Activated CD4-positive, alpha-beta T cell treated with anti-CD3 and anti-CD28 coated beads for 24 hours (primary cell): ENCODE measurements at places on chromosomes 1 and 21.
A peak's percentile ranks its signal among the peaks of the same experiment; 100 is the strongest.

- no peak for DNase-seq
Observed at GRCh38 chr21:42496839-42497202, 797 bp upstream of the RSPH1 start.

DNA sequence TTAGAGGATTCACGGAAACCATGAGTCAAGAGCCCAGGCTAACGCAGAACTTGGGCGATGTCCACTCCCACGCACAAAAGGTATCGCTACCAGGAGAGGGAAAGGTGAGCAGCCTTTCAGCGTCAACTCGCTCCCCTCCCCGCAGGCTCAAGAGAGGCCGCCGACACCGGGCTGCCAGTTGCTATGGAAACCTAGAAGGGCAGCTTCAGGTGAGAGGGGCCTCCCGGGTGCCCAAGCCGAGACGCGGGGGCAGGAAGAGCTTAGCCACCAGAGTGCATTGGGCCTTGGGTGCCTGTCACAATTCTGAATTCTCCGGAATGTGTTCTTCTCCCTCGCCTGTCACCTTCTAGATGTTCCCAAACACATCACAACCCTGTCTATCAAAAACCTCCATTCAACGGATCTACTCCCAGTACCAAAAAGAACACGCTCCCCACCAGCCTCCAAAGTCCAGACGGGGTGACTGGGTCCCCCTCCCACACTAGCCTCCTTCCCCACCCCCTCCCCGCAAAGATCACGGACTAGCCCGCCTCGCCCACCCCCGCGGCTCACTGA, 694 bp downstream of the MEAF6 start:
- peak; percentile 48 for DNase-seq

DNA sequence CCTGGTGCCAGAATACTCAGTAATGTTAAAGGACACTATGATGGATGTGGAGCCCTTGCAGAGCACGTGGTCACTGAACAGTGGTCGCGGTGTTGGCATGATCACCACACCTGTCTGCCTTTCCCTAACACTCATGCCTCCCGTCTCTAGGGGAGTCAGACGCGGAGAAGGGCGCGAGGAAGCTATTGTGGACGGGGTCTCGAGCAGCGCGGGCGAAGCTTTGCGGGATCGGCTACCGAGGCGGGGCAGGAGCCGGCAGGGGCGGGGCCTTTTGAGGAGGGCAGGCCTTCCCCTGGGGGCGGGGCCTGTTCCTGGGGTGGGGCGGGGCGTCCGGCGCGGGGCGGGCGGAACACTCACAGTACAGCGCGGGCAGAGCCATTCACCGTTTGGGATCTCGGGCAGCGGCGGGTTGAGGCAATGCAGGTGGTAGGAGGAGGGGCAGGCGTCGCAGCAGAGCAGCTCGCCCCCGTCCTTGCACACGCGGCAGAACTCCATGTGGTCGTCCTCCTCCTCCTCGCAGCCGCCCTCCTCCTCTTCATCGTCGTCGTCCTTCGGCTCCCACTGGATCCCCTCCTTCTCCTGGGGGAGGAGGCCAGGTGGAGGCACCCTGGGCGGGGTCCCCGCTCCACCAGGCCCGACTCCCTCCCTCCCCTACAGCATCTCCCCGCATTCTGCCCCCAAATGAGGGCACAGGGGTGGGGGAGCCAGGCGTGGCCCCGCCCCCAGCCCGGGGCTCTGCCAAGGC, 31.5 kb downstream of the CHD5 start:
- peak; percentile 66 for DNase-seq

- no peak for DNase-seq
Observed at GRCh38 chr1:12034381-12034801, 15.1 kb downstream of the MIIP start.

DNA sequence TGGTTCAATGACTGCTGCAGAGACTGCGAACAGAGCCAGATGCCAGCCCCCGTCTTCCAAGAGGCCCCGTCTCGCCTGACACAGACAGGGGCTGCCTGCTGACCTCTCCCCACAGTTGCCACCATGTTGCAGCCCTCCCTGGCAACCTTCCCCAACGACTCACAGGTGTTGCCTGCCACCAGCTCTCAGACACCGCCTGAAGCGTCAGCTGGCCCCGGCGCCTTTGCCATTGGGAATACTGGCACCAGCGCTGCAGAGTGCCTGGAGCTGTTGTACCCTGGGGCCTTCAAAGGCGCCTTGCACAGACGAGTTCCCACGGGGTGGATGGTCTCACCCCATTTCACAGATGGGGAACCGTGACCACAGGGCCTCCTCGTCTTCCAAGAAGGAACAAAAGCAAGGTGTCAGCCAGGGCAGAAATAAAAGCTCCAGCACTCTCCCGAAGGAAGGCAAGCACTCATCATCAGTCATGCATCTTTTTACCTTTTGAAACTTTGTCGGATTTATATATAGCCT, 167.0 kb downstream of the ADSS2 start:
- no peak for DNase-seq

DNA sequence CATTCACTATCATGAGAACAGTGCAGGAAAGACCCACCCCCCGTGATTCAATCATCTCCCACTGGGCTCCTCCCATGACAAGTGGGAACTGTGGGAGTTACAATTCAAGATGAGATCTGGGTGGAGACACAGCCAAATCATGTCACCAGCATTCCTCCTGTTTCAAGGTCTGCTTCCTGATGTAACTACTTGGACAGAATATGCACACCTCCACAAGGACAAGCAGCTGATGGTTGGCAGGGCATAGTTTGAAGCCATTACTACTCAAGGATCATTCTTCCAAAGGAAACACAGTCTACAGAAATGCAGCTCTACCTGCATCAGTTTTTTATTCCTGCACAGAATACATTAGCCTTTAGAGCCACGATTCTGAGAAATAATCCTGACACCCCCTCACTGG, 28.5 kb upstream of the RNF2 start:
- no peak for DNase-seq

GRCh38 chr1:212760126-212760823, 31.3 kb downstream of the NSL1 start:
- DNase-seq: peak; percentile 56

DNA sequence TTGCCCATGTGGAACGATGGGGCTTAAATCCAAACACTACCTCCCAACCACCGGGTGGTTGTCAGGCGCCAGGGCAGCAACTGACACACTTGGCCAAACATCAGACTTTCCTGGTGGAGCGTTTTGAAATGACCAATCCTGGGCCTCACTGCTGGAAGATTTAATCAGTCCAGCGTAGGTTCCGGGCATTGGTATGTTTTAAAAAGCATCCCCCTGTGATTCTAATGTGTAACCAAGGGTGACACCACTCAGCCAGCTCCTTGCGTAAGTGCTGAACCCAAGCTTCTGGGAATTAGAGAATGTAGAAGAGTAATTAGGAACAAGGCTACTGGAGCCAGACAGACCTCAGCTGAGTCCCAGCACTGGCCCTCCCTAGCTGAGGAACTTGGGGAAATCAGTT, 44.8 kb upstream of the KAZN start:
- DNase-seq: no peak

DNA sequence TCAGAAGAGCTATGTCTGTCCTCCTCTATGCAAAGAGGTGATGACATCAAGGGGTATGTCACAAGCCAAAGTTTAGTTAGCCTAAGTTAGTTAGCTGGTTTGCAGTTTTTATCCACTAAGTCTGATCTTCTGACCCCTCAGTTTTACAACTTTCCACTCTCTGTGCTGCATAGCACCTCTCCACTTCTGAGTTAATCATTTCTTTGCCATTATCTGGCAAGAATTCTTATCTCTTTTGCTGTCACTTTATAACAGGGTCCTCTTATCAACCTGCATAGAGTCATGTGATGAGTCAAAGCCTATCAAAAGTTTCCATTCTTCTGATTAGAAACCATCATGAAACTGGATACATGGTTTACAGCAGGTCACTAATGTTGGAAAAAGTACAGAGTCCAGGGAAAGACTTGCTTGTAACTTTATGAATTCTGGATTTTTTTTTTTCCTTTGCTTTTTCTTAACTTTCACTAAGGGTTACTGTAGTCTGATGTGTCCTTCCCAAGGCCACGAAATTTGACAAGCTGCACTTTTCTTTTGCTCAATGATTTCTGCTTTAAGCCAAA, at the start of gene NR5A2:
NR5A2 (plus strand) TSS at position 447 of the 560 bp plus-strand sequence. CDS start 138 bp downstream, outside the sequence.
- no peak for DNase-seq
